ENCODE measurements at places on chromosomes 1 and 21.

DNA sequence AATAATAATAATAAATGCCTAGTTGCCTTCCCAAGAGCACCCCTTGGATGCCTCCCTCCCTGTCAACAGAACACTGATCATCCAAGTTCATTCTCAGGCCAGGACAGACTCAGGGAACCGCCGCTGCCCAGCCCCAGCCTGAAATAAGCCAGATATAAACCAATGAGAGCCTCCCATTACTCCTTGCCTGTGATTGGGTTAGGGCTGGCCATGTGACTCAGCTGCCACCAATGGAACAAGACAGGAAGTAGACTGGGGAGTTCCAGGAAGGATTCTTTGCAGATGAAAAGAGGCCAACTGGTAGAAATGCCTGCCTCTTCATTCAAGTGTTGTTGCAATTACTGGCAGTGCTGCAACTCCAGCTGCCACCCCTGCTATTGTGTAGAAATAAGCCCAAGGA, 146.4 kb upstream of the TIAM1 start:
- no peak for DNase-seq

DNA sequence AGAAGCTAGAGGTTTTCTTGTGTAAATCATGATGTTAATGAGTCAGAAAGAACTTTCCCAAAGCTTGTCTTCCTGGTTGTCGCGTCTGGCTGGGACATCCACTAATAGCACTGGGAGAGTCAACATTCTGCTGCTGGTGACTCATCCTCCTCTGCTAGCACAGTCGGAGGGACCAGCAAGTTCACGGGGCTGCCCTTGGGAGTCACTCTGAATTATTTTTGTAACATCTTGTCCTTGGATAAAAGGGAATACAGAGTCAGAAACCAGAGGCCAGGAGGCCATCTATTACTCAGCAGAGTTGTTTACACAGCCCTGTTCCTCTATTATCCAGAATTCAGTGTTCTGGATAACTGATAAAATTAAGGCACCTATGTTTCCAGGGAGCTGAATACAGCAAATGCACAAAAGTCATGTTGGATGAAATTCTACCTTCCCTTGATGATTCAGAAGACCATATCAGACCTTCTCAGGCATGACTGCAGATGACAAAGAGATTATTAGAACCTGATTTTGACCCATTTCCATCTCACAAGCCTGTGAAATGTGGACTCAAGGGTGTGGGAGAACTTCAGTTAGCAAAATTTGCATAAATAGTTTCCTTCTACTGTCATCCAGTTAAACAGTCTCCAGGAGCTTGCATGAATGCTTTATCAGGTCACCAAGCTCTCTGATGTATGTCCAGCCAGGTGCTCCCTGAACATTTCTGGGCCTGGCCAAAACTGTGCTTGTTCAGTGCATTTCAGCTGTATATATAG, 68.1 kb downstream of the JAK1 start:
- no peak for DNase-seq

- DNase-seq = no peak
These were observed 23.1 kb downstream of the FOXJ3 start for GRCh38 chr1:42311897-42312296.

DNA sequence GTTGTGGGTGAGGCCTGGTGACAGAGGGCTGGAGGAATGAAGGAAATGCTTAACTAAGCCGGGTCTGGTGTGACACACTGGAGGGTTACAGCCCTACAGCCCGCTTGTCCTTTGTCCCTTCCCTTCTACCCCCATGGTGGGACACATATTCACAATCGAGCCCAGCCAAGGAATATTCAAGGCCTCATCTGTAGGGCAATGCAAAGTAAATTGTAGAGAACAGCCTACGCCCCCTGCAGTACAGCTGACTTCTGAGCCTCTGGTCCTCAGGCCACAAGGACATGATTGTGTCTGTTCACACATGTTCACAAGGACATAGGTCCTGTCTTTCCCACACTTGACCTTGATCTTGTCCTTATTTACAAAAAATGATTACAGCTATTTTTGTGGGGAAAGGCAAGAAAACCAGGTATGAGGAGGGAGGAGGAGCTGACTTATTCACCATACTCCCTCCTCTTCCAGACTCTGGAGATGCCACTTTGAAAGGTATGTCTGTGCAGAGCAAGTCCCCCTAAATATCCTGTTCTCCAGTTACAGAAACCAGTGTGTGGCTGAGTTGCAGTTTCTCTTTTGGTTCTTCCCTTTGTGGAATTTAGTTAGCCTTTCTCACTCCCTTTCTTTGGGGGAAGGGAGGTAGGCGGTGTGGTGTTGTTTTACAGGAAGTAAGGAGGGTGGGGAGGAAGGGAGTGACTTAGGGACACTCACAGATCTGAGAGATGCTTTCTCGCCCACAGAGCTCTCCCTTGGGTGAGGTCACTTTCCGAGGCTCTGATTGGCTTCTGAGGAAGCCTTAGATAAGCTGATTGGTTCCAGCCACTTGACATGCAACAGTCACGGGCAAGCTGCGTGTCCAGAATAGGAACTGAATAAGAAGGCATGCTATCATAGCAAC, 14.6 kb downstream of the POLR3GL start:
- peak; percentile 38 for DNase-seq

- no peak for DNase-seq
These were observed 18.4 kb downstream of the ELAVL4 start for GRCh38 chr1:50126927-50127715.

GRCh38 chr1:198631292-198631691, 7.5 kb upstream of the PTPRC start:
- no peak for DNase-seq

DNA sequence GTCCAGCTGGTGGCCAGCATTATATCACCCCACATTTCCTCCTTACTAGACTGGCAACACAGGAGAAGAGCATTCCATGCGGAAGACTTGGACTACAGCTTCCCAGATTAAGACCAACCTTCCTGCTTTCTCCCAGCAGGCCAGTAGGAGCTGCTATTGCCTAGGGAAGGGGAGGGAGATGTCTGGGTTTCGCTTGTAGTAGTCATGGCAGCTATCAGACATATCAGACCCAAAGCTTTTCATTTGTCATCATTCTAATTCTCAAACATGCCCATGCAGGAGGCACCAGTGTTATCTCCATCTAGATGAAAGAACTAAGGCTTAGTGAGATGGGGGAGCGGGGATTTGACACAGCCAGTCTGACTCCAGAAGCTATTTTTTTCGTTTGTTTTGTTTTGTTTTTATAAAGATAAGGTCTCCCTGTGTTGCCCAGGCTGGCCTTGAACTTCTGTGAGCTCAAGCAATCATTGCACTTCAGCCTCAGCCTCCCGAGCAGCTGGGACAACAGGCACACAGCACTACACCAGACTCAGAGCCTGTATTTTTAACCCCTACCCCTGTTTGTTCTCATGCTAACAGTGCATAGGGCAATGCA, 4.5 kb downstream of the PLA2G2A start:
- no peak for DNase-seq
